ENCODE measurements at places on chromosomes 11 and 22. TPM values are rescaled to one million over a fixed set of nuclear protein-coding genes. Genes with fewer than 3 reads are reported as not detected.

- no peak for DNase-seq
Measured at GRCh38 chr22:28279888-28280287, 360.8 kb upstream of the PITPNB start.

DNA sequence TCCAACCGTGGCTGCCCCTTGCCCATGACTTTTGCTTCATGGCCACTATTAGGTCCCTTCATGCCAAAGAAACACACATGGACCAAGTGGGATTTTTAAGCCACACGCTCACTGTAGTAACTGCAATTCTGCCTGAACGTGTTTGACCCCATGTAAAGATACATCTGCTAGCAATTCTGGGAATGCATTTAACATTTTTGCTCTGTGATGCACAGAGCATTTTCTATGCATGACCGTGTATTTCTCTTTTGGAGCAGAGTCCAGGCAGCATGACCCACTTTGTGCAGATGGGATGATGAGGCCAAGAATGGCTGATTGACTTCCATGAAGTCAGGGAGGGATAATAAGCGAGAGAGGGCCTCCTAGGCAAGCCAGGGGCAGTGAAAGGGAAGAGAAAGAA lies 108.5 kb downstream of the TP53I11 start:
- no peak for DNase-seq

DNA sequence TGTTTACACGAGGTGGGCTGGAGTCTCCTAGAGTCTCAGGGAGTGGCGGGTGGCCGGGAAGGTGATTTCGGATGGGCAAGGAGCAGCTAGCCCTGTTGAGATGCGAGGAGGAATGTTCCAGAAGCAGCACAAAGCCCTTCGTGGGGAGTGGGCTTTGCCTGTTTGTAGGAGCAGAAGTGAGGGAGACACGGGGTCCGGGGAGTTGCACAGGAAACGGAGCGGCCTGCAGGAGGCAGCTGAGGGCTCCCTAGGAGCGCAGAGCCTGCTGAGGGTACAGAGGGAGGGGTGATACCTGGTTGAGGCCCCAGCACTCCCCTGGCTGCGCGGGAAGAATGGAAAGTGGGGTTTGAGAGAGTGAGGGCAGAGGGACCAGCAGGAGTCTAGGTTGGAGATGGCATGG lies 847.2 kb downstream of the TBC1D22A start:
- no peak for DNase-seq

- DNase-seq = peak; percentile 37
Measured at GRCh38 chr11:83456075-83456474, 169.9 kb upstream of the CCDC90B start.

DNA sequence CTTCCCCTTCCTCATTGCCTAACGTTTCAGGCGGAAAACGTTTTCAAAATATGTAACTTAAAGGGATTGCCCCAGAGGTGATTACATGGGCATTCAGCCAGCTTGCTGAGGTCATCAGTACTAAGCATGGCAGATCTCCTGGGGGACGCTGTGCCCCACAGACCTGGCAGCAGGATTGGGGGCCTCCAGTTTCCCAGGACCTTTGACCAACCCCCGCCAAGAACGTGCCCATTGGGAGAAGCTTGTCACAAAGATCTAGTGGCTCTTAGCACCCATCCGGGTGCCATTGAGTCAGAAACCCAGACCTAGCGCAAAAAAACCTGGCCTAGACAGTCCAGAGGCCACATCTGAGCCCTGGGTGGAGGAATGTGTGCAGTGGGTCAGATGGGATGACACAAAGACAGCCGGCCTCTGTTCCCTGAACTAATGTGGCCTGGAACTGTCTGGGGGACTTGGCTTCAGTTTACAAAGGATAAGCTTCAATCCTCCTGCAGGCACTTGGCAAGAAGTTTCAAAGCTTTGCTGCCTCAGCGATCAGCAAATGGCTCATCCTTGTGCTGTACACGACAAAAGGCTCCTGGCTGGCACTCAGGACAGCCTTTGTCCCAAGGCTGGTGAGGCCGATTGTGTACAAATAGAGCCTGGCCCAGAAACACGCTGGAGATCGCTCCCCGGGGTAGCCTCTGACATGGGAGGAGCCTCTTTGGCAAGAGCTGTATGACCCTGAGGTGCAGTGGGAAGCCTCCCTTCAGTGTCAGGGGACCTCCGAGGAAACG lies 9.5 kb downstream of the C1QTNF6 start:
- no peak for DNase-seq

- DNase-seq = no peak
Measured at GRCh38 chr11:27557226-27557625, 50.7 kb upstream of the LIN7C start.

GRCh38 chr11:43907028-43907975 lies 26.7 kb downstream of the ALKBH3 start:
- DNase-seq = no peak

DNA sequence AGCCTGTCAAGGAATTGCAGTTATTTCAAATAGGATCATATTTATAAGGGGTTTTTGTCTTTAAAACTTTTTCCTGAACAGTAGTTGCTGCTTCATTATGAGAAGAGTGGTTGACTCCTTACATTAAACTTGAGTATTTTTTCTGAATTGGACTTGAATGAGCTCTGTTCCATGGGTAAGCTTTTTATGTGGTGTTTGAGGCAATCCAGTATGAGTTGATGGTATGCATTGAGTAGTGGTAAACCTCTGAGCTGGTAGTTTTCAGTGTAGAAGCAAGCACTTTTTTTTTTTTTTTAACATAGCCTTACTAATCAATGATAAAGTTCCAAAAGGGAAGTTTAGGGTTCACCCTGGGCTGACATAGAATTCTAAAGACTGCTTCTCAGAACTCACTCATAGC lies 3.4 kb downstream of the KMT2A start:
- no peak for DNase-seq

Gene NLRP14
- total RNA-seq = 0.30 TPM

Gene PRODH
- total RNA-seq = 0.09 TPM

- no peak for DNase-seq
Measured at GRCh38 chr22:27348634-27349033, 452.9 kb downstream of the MN1 start.

- DNase-seq = no peak
Measured at GRCh38 chr22:23583836-23584235, 3.7 kb upstream of the IGLL1 start.

Gene BIRC3
- 0.33 TPM for total RNA-seq

- DNase-seq = no peak
Measured at GRCh38 chr11:111719379-111719778, 46.8 kb downstream of the PPP2R1B start.

DNA sequence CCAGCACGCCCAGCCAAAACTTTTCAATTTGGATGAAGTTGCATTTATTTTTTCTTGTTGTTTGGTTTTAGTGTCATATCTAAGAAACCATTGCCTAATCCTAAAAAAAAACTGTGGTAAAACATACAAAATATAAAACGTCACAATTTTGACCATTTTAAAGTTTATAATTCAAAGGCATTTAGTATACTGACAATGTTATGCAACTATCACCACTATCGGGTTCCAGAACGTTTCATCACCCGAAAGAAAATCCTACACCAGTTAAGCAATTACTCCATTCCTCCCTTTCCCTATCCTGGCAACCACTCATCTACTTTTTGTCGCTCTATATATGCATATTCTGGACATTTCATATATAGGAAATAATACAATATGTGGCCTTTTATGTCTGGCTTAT lies 30.5 kb upstream of the PHOX2A start:
- no peak for DNase-seq

DNA sequence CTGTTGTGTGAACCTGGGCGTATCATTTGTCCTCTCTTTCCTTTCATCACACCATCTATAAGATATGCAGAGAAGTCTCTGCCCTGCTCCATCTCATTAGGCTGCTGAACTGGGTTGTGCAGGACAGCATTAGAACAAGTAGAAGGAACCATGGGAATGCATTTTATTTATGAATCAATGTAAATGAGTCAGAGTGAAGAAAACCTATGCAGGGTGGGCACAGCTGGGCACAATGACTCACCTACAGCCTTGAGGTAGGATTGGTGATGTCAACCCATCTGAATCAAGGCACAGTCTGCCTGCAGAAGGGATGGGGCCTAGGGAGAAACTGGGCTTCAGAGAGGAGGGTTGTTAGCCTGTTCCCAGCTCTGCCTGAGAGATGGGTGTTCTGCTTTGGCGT lies 123.4 kb downstream of the CSNK2A3 start:
- DNase-seq = no peak

DNA sequence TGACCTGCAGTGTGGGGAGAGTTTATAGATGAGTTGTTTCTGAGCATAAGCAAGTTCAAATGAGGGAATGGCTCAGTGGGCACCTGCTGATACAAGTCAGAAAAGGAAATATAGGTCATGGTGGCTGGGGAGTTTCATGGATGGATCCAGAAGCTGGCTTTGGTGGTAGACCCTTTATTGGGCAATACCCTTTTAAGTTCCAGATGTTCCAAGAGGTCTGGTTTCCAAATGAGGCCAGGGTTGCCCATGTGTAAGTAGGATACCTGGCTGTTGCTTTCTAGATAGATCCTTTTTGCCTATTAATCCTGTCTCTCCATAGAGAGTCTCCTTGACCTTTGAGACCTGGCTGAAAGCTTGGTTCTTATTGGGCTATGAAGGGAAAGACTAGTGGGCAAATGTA lies 2.2 kb downstream of the STIM1 start:
- DNase-seq = no peak

DNA sequence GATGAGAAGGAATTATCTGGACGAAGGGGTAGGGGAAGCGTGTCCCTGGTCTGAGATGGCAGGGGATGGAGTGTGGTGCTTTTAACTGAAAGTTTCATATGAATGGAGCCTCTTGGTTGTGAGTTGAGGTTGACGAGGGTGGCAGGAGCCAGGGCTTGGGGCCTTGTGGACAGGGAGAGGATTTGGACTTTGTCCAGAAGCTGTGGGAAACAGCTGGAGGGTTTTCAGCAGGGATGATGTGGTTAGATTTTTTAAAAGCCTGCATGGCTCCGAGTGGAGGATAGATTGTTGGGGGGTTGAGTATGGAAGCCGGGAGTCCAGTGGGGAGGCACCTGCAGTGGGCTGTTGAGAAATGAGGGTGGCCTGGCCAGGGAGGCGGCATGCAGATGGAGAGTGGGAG lies 24.8 kb downstream of the MYO7A start:
- no peak for DNase-seq

DNA sequence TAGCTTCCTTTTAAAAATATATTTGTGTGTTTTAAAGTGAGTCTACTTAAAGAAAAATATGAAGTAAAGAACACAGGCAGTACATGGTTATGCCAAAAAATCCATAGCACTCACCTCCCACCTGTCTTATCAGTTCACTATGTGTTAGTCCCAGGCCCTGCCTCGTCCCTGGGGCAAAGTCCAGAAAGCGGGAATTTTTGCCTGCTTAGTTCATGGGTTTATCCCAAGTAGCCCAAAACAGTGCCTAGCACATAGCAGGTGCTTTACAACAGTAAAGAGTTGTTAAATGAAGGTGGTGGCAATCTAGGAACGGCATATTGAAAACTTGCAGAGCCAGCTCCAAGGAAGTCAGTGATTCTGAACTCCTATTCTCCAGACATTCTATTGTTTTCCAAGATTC lies 154.0 kb downstream of the MN1 start:
- no peak for DNase-seq
